Activated CD4-positive, alpha-beta T cell treated with anti-CD3 and anti-CD28 coated beads, Interleukin-2, amount 50 U/mL, for 16 hours (primary cell): ENCODE measurements at places on chromosomes 5 and 9.
A peak's percentile ranks its signal among the peaks of the same experiment; 100 is the strongest.

DNA sequence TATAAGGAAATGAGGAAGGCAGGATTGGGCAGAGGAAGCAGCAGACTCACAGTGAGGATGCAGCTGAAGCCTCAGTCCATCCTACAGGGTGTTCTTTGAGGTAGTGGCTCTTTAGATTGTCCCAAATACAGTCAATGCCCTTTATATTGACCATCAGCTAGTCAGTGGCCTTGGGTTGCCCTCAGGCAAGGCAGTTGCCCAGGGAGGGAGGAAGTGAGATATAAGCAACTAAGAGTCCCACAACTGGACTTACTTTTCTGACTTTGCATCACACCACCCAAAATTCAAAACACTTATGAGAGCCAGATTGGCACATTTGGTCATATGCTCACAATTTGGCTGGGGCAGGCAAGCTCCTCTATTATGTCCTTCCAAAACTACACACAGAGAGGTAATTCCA, 9.4 kb upstream of the SLC12A2 start:
- no peak for DNase-seq

DNA sequence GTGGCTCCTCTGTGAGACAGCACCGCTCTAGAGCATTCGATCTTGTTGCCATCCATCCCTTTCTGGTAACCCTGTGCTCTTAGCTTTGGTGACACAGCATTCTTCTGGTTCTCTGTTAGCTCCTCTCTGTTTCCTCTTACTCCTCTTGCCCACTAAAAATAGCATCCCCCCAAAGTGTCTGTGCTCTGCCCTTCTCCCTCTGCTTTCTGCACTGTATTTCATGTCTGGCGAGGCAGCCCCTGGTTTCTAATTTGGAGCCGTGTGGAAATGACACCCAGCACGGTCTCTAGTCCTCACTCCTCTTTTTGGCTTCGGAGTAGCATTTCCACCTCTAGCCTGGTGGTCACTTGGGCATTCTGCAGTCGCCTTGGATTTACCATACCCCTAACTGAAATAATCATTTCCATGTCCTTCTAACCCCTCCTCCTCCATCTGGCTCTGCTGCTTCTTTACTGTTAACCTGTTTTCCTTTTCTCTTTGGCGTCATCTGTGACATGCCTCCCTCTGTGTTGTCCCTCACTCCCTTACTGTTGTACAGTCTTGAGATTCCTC, 23.8 kb downstream of the NPR3 start:
- DNase-seq: no peak

DNA sequence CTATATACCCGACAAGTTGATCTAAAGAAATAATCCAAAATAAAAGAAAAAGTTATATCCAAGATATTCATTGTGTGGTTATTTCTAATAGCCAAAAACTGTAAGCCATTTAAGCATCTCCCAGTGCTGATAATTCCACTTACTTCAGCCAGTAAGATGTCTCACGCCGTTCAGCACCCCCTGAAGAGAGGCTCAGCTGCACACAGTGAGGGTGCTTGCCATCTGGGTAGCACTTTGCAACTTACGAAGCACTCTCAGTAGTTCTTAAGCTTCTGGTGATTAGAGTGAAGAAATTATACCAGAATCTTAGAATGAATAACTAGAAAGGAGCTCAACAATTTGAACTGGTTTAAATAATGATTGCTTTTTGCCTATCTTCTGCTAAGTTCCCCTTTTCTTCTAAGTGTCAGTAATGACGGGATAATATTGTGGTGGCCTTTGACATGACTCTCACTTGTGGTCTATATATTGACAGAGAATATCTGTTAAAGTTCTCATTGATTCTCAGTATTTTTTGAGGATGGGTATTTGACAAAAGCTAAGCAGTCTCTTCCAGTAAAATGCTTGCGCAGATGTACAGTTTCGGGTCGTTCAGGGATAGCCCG, 26.2 kb upstream of the LTC4S start:
- no peak for DNase-seq

DNA sequence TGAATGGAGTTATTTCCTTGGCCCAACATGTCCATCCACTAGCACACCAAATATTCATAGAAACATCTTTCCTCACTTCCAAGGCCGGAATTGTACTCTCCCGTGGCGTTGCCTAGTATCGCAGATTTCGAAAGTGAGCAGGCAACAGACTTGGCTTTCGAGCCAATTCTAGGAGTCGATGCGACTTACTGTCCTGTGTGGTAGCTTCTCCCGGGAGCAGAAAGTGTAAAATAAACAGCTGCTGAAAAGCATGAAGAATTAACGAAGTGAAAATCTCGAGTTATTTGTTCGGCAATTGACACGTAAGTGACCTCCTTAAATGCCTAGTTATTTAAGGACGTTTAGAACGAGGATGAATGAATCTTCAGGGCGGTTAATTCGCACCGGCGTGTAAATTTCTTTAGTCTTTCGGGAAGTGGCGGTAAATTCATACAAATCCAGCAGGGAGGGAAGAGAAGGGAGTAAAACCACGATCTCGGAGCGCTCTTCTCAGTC, 449 bp upstream of the PCSK5 start:
- DNase-seq: no peak

- DNase-seq: no peak
Measured at GRCh38 chr9:89104821-89105220, 73.8 kb downstream of the SHC3 start.

GRCh38 chr5:159206368-159206767, 3.0 kb downstream of the RNF145 start:
- no peak for DNase-seq

DNA sequence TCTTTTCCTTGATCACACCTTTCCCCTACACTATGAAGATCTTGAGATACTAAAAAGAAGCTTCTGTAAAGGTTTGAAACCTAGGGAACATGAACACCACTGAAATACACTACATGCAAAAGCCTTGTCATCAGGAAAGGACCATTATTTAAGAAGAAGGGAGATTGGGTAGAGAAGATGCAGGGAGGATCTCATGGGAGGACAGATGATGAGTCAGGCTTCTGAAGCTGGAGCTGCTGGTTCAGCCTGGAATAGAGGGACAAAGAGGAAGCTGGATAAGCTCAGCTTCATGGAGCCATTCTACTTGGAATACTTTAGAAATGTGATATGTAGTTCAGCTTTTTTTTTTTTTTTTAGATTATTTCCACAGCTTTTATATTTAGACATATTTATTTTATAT, 169.8 kb downstream of the MAN2A1 start:
- DNase-seq: no peak

DNA sequence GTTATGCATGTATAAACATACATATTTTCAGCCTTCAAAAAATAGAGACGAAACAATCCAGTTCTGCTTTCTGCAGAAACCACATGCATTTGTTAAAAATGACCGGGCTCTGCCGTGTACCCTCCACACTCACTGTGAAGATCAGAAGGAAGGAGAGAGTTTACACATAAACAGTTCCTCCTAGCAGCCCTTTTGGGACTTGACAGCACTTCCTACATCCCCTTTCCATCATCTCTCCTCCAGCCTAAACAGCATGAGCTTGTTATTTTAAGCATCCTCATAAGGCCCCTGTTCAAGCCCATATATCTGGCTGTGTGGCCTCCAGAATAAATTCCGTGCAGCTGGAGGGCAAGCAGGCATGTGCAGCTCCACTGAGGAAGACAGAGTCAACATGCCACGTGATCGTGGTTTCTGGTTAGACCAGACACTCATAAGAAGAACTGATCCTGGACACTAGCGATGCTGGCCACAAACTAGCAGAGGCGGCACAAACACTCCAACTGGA, 42.2 kb downstream of the NIPAL4 start:
- peak; percentile 20 for DNase-seq

- DNase-seq: no peak
Measured at GRCh38 chr5:59016925-59017324, 434.1 kb downstream of the RAB3C start.

GRCh38 chr5:1039706-1040260, 31.2 kb downstream of the NKD2 start:
- DNase-seq: no peak

GRCh38 chr5:880816-881550, 11.6 kb downstream of the BRD9 start:
- no peak for DNase-seq

- peak; percentile 16 for DNase-seq
Measured at GRCh38 chr5:142358121-142358520, 33.3 kb upstream of the SPRY4 start.

DNA sequence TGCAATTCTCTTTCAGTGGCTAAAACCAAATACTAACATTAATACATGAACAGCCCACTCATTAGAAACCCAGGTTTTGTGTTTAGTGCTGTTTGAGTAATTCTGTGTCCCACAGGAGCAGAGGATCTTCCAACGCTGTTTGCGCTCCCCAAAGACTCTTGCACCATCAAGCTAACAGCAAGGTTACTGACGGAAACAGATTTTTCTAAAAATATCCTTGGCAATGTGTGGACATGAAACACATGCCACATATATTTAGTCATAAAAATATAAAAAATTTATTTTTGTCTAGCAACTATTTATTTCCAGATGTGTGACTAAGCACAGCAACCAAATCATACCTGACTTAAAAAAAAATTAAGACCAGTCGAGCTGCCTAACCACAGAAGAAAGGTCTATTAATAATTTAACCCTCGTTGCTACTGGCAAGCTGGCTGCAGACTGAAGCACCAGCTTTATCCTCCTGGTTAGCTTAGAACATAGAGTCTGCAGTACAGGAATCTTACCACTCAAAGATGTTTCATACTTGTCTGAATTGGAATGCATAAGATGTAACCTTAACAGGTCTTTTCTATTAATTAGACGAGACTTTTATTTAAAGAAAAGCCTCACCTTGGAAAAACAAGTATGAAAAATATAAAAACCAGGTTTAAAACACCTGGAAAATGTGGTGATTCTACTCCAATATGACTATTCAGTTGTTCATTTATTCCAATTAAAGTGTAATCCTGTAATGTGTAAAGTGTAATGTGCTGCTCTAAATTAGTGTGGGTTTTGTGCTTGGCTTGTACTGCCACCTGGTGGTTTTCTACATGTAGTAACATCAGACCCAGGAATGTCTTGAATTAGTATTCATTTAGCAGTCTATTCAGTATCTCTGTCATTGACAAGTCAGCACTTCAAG, 272.5 kb downstream of the EPB41L4A start:
- DNase-seq: peak; percentile 62

- no peak for DNase-seq
Measured at GRCh38 chr5:54822324-54822687, 163.1 kb downstream of the ESM1 start.
